Stimulated activated CD4-positive, alpha-beta T cell treated with anti-CD3 and anti-CD28 coated beads, Interleukin-2, amount 100 ng/mL, for 24 hours (primary cell): ENCODE measurements at places on chromosomes 11 and 22.

GRCh38 chr11:26187639-26188038 is 144.3 kb upstream of the ANO3 start:
- no peak for DNase-seq

GRCh38 chr22:25896098-25896497 is 154.1 kb downstream of the MYO18B start:
- DNase-seq = no peak

DNA sequence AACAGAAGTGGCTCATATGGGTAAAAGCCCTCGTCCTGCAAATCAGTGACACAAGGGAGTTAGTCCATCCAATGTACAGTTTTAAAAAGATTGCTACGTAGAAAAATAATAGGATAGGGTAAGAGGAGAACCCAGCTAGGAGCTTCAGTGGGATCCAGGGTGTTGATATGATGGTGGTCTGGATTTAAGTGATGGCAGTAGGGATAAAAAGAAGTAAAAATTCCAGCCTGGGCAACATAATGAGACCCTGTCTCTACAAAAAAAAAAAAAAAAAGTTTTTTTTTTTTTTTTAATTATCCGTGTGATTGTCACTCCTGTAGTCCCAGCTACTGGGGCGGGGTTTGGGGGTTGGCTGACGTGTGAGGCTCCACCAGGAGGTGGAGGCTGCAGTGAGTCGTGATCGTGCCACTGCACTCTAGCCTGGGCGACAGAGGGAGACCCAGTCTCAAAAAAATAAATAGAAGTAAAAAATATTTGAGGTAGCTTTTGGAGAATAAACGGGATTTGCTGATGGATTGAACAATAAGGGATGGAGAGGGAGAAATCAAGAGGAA is 7.0 kb upstream of the L3MBTL2 start:
- peak; percentile 70 for DNase-seq

DNA sequence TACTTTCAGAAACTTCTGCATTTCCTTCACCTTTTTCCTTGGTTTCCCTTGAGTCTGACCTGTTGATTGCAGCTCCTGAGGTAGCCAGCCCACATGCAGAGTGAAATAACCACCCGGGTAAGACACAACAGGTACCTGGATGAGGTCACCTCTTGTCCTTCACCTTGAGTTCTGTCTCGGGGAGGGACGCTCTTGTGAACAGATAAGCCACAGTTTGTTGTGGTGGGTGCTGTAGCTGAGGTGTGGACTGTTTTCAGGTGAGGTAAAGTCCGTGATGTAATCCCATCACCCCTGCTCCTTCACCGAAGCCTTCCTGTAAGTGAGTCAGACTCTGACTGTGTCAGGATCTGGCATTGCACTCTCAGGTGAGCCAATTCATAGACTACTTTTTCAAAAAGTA is 183.1 kb downstream of the NAV2 start:
- DNase-seq = no peak

GRCh38 chr22:39363751-39364515 is 14.1 kb downstream of the SYNGR1 start:
- DNase-seq = no peak

DNA sequence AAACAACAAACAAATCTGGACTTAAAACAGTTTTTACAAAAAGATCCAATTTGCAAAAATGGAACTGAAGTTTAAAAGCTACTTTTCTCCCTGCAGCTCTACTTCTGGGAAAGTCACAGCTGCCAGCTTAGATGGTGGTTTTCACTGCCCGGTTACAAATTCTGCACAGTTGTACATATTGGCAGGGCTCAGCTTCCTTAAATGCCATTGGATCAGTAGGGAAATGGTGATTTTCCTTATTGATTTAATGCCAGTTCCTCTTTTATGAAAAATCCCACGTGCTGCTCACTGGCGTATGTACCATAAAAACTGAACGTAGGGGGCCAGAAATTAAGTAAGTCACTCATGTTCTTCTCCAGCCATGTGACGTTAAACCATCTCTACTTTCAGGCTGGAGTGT is 22.8 kb downstream of the GRAP2 start:
- DNase-seq = no peak

GRCh38 chr11:12235080-12235479 is 124.7 kb downstream of the MICAL2 start:
- DNase-seq = no peak

DNA sequence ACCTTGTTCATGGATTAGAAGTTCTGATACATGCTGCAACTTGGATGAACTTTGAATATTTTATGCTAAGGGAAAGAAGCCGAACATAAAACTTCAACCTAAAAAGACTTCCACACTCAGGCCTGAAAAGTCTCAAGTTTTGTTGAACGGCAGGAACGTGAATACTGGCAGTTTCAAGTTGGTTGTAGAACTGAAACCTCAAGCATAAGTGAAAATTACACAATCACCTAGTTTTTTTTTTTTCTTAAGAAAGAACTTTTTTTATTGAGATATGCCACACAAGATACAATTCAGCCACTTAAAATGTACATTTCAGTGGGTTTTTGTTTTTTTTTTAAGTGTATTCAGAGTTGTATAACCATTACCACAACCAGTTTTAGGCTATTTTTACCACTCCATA is 50.8 kb upstream of the ADORA2A start:
- no peak for DNase-seq

DNA sequence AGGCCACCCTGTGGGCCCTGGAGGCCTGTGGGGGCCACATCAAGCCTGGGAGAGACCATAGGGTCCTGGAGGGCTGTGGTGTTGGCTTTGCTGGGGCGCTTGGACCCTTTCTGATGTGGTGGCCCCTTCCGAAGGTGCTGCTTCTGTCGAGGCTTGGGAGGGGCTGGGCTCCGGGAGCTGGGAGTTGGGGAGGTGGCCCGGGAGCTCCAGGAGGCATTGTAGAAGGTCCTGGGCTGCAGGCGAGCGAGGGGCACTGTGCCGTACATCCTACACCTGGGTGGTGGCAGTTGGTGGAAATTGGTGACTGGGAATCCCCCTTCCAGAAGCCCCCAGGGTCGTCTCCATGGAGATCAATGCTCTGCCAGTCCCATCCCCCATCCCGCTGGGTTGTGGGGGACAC is 2.6 kb downstream of the PLA2G3 start:
- DNase-seq = no peak

DNA sequence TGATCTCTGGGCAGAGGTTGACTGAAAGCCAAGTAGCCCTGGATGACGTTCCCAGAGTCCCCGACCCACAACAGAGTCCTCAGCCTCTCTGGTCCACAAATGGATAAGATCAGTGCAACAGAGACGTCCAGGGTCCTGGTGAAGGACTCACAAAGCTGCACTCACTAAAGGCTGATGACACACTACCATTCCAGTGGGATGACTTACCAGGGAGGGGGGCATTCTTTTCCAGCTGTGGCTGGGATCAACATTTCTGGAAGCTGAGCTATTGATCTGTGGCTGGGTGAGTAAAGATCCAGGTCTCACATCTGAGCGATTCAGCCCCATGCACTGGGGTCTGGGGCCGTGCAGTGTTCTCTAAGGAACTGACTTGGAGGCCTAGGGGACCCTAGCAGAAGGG is 296.2 kb downstream of the NTM start:
- no peak for DNase-seq

- peak; percentile 39 for DNase-seq
These were observed 2.8 kb upstream of the DBX1 start for GRCh38 chr11:20162824-20163782.

- no peak for DNase-seq
These were observed 2.8 kb upstream of the MMP1 start for GRCh38 chr11:102800767-102801166.

GRCh38 chr11:81825346-81825745 is 908.3 kb downstream of the FAM181B start:
- no peak for DNase-seq

DNA sequence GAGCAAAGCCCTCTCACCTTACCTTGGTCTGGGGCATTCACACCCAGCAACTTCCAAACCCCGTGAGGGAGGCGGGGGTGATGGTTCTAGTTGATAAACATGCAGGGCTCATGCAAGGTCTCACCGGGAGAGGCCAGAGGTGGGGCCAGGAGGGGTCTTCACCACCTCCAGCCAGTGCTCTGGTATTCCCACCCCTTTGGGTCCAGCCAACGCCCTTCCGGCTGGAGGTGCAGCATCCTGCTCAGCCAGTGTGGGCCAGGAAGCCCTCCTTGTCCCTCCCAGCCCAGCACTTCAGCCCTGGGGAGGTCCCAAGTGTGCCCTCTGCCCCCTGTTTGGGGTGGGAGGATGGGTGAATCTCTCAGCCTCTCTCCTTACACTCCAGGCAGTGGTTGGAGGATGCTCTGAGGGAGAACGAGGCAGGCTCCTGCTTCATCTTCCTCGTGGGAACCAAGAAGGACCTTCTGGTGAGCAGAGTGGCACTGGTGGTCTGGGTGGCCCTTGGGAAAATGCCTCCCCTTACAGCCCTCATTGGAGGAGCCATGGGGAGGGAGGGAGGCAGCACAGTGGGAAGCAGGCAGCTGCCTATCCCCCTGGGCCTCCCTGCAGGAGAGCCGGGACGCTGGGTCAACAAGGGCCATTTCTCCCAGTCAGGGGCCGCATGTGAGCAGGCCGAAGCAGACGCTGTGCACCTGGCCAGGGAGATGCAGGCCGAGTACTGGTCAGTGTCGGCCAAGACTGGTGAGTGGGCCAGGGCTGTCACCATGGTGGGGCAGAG is 13.4 kb downstream of the RAB36 start:
- DNase-seq = no peak

DNA sequence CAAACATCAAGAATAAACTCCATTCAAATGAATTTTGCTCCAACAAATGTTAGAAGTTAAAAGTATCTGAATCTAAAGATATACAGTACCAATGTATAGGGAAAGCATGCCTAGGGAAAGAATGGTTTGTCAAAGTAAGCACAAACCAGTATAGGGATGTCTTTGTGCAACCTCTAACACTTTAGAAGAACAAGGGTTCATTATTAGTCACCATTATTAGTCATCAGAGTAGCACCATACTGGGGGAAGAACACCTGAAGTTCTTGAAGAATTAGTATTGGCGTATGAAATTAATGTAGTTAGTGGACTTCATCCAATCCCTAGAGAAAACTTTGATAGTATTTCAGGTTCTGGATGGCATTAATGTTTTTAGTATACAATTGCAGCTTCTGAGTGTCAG is 943.7 kb downstream of the METTL15 start:
- DNase-seq = no peak

- no peak for DNase-seq
These were observed 234.4 kb upstream of the E2F8 start for GRCh38 chr11:19474954-19475721.

DNA sequence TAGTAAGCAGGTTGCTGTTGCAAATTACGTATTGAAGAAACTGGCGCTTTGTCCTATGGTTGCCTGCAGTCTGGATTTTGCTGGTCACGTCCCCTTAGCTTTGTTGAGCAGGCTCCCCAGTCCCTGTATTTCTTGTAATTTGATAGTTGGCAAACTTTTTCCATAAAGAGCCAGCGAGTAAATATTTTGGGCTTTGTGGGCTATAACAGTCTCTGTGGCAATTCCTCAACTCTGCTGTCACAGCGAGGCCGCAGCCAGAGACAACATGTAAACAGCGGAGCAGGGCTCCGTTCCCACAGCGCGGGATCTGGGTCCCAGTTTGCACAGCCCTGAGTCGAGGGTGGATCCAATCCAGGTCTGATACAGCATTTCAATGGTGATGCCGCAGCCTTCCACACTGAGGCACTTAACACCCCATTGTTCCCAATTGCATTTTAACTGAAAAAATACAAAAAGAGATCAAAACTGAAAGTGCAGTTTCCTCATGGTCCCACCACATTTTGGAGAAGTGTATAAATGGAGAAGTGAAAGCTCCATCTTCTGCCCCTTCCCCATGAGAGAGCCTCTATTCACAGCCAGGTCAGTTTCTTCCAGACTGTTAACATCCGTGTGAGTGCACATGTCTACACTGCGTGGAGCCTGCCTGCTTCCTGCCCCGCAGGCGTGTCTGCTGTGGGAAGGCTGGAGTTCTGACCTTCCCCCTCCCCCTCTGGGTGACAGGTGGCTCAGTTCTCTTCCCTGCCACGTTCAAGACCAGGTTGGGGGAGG is 89.1 kb downstream of the RPS6KA4 start:
- no peak for DNase-seq

DNA sequence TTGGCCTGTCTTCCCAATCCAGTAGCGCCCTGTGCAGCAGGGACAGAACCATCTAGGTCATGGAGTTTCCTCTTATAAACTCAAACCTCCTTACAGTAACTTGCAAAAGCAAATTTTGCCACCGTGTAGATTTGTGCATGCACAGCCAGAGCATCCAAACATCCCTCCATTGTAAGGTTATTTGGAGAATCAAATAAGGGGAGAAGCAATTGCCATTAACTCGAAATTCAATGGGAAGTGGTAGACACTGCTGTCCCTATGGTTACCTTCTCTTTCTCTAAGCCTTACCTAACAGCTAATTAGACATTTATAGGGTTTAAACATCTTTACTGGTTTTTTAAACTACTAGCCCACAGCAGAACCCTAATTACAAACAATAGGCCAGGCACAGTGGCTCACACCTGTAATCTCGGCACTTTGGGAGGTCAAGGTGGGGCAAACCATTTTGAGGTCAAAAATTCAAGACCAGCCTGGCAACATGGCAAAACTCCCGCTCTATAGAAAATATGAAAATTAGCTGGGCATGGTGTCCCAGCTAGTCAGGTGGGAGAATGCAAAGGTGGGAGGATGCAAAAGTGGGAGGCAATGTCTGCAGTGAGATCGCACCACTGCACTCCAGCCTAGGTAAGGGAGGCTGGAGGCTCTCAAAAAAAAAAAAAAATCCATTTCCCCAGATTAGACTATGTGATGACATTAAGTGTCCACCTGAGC is 6.6 kb downstream of the HSPA8 start:
- no peak for DNase-seq

GRCh38 chr22:28514321-28514821 is 165.3 kb downstream of the TTC28 start:
- no peak for DNase-seq
